ENCODE measurements at places on chromosomes 7 and 10.

GRCh38 chr10:35635576-35635975 lies 6.5 kb downstream of the FZD8 start:
- DNase-seq: peak; percentile 21

GRCh38 chr10:52213321-52213752 lies 100.7 kb upstream of the DKK1 start:
- no peak for DNase-seq

DNA sequence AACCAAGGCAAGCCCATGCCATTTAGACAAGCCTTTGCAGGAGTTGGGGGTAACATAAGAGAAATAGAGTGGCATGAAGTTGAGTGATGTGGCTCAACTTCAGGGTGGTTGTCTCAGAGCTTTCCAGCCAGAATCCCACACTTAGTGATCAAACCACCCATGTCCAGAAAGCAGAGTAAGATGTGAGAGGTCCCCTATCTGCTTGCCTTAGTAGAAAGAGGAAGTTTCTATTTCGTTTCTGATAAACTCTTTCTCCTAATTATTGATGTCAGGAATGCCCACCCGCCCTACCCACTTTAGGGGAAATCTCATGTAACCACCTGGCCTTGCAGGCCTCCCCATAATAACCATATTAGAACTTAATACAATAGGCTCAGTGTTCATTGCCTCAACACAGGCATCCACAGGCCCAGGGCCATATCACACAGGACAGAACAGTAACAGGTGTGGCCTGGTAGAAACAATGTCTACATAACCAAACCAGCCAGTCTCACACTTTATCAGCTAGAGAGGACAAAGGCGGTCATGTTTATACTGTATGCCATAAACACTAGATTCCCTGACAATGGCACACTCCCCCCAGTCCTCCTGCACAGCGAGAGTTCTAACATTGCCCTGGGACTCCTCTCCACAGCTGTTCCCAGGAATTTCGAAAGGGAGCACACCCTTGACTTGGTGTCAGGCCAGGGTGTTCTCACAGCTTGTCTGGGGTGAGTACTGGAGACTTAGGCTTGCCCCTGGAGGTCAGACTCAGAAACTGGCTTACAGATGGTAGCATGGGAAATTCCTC lies 364.4 kb downstream of the CXCL12 start:
- DNase-seq: no peak

DNA sequence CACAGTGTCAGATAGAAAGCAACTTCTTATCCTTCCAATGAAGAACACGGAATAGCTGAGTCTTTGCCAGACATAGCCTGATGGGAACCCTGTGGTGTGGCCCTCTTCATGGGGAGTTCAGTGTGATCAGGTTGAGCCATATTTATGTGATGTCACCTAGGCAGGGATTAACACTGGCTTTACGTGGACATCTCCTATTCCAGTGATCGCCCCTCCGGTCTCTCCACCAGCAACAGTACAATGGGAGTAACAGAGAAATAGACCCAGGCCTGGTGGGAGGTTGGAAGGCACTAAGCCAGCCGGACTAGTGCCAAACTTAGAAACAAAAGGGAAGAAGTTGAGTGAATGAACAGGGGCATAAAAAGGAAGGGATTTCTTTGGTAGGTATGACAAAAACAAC lies 358.1 kb downstream of the PRPF18 start:
- no peak for DNase-seq

GRCh38 chr7:37354656-37355131 lies 94.0 kb downstream of the ELMO1 start:
- DNase-seq: peak; percentile 34

GRCh38 chr7:44264221-44264931 lies 61.0 kb downstream of the CAMK2B start:
- DNase-seq: no peak

GRCh38 chr10:98892523-98892922 lies 343.1 kb downstream of the HPSE2 start:
- DNase-seq: no peak

GRCh38 chr10:47404446-47404845 lies 20.4 kb upstream of the ZNF488 start:
- DNase-seq: no peak

DNA sequence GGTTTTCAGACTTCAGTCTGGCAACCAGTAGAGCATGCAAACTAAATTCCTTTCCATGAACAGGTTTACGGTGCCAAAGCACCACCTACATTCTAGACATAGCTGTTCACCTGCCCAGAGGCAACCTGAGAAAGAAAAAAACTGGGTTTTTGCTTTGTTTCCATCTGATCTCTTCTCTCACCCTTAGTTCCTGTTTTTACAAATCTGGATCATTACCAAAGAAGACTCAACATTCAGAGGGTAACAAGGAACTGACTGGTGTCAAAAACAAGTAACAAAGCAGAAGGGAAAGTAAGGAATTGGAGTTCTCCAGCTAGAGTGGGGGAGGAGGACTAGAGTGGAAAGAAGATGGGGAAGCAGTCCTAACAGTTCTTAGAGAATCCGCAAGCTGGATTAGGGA lies 36.4 kb downstream of the CPVL start:
- no peak for DNase-seq

- peak; percentile 33 for DNase-seq
Observed at GRCh38 chr7:30594048-30594539, 584 bp upstream of the GARS1 start.

DNA sequence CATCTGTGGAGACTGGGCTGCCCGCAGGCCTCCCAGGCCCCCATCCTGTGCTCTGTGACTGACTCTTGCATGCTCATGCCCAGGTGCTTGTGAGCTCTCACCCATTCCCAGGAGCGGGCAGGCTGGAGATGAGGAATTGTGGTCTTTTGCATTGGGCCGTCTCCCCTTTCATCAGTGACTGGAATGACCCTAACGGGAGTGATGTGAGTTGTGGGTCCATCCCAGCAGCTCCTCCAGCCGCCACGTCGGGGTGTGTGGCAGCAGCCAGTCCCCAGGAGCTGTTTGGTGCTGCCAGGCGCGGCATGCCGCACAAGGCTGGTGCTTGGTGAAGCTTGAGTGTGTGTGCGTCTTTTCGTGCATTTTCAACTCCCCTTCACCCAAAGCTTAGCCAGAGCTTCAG lies 164.2 kb downstream of the ACTR3B start:
- no peak for DNase-seq

- no peak for DNase-seq
Observed at GRCh38 chr10:86829472-86829871, 73.1 kb downstream of the BMPR1A start.

- DNase-seq: peak; percentile 79
Observed at GRCh38 chr10:133258818-133259601, 17.7 kb downstream of the ADAM8 start.

GRCh38 chr10:31622978-31623377 lies 304.0 kb downstream of the ZEB1 start:
- DNase-seq: no peak

- DNase-seq: no peak
Observed at GRCh38 chr7:108659261-108659660, 89.6 kb downstream of the DNAJB9 start.

- DNase-seq: peak; percentile 63
Observed at GRCh38 chr10:89217057-89217990, 10.2 kb upstream of the CH25H start.

- no peak for DNase-seq
Observed at GRCh38 chr10:33553748-33554571, 219.5 kb upstream of the NRP1 start.

DNA sequence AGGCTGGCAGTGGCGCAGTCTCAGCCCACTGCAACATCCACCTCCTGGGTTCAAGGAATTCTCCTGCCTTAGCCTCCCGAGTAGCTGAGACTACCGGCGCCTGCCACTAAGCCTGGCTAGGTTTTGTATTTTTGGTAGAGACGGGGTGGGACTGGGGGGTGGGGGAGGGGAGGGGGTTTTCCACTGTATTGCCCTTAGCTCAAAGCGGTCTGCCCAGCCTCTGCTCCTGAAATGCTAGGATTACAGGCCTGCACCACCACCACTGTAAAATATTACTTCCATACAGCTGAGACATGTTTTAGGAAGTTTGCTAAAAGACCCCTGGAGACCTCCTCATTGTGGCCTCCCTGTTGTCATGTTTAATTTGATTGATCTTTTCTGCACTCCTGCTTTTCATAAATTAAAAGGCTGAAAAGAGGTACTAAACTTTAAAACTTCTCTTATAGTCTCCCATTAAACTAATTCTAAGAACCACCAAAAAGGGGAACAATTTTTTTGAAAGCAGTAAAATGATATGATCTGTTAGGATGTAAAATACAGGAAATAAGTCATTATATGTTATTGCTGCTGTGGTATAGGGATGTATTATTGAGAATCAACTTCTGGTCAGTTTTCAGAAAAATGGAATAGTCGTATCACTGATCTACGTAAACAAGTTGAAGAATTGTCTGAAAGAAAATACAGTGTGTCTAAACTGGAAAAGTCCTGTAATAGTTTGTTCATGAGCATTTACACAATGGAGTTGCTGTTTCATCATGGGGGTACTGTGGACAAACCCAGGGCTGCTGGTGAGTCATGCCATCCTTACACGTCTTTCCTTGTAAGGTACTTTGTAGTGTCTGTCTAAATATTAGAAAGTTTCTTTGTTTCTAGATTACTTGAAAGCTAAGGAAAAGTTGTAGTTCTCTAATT lies 72.9 kb upstream of the TMEM248 start:
- no peak for DNase-seq

- DNase-seq: no peak
Observed at GRCh38 chr7:52917982-52918578, 117.4 kb upstream of the POM121L12 start.

DNA sequence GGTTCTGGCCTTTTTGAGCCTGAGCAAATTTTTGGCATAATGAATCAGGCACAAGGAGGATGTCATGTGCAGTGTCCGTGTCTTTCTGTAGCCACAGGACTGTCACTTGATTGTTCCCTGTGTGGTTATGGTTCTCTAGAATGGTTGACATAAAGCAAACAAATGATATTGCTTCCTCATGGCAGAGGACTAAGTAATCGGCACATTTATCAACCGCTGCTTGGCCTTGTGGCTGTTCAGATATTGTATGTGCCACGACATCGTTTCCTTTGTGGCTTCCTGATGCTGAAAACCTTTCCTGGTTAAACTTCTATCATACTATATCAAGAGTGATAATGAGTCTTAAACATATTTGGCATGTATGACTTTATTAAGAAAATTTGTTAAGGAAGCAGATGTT lies 598.8 kb downstream of the SUGCT start:
- DNase-seq: no peak

GRCh38 chr7:8481752-8482446 lies 48.5 kb downstream of the NXPH1 start:
- no peak for DNase-seq

DNA sequence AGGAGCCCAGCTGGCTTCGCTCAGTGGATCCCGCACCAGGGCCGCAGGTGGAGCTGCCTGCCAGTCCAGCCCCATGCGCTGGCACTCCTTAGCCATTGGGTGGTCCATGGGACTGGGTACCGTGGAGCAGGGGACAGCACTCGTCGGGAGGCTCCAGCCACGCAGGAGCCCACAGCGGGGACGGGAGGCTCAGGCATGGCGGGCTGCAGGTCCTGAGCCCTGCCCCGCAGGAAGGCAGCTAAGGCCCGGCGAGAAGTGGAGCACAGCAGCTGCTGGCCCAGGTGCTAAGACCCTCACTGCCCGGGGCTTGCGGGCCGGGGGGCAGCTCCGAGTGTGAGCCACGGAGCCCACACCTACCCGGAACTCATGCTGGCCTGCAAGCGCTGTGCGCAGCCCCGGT lies 25.9 kb upstream of the AKR1C1 start:
- DNase-seq: no peak

DNA sequence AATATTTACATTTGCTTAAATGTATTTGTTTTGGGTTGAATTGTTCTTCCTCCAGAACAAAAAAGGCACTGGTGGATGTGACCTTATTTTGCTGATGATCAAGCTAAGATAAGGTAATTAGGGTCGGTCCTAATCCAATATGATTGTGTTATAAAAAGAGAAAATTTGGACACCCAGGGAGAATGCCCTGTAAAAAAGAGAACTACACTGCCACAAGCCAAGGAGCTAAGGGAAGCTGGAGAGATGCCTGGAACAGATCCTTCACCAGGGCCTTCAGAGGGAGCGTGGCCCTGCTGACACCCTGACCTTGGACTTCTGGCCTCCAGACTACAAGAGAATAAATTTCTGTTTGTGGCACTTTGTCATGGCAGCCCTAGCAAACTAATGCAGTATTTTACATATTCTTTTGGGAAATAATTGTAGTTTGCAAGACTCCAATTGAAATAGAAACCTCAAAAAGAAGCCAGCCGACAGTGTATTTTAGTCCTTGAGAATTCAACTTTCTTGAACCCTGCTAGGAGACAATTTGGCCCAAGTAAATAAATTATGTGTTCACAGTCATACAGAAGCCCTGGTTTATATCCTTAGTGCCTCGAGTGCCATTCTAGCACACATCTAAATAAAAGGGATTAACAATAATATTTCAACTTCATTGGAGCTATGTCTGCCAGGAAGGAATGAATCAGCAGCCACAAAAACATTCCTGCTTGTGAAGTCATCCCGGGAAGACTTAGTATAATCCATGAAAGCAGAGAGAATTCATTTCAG lies 164.6 kb downstream of the PKD1L1 start:
- DNase-seq: no peak

GRCh38 chr7:123961771-123962170 lies 36.7 kb downstream of the SPAM1 start:
- DNase-seq: no peak

DNA sequence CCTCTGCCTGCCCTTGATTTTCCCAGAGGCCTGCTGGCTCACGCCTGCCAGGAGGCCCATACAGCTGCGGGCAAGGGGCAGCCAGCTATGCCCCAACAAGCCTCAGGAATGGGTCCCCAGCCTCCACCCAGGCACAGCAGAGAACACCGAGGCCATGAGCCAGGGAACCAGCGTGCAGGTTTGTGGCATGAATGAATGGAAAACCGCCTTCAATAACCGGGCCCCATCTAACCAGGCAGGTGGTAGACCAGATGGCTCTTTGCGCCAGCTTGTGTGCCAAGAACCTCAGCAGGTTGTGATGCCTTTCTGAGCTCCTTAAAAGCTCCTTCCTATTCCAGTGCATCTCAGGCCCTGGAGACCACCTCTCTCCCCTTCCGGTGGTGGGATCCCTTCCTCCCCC lies 50.2 kb downstream of the ELFN1 start:
- DNase-seq: no peak

GRCh38 chr10:17764142-17764541 lies 12.1 kb downstream of the TMEM236 start:
- no peak for DNase-seq

- no peak for DNase-seq
Observed at GRCh38 chr10:127228195-127228787, 31.9 kb upstream of the INSYN2A start.

- DNase-seq: no peak
Observed at GRCh38 chr7:73999664-74000435, 28.1 kb upstream of the ELN start.

- no peak for DNase-seq
Observed at GRCh38 chr7:94971051-94971867, 63.9 kb downstream of the PPP1R9A start.

DNA sequence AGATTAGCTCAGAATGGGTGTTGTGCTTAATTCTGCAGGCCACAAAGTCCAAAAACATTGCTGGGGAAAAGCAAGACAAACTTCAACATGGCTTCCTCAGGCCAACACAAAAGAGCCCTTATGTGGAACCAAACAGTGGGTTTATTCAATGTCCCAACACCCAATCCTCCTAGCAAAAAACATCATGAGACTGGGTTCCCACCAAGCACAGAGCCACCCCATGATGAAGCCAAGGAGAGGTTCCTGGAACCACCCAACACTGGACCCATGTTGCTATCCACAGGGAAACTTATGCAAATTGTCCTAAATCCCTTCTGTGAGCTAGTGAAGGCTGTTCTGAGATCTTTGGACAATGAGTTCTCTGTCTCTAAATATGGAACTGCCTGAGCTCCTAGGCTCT lies 24.0 kb downstream of the SLC25A13 start:
- no peak for DNase-seq
